ENCODE measurements at places on chromosomes 16 and 17. TPM values are rescaled to one million over a fixed set of nuclear protein-coding genes. Genes with fewer than 3 reads are reported as not detected.

DNA sequence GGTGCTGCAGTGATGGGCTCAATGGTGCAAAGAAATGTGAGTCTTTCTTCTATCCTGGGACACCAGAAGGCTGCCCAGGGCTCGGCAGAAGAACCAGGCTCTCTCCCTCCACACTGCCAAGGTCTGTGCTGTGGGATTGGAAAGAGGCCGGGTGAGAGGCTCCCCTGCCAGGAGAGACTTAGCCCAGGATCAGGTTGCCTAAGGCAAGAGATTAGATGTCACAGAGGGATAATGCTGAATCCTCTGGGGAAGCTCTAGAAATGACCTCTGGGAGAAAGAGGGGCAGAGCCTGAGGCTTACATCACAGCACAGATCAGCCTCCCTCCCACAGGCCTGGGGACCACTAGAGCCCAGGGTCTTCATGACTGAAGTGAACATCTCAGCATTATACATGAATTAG, 5.7 kb upstream of the DOC2B start:
- ATAC-seq = no peak

DNA sequence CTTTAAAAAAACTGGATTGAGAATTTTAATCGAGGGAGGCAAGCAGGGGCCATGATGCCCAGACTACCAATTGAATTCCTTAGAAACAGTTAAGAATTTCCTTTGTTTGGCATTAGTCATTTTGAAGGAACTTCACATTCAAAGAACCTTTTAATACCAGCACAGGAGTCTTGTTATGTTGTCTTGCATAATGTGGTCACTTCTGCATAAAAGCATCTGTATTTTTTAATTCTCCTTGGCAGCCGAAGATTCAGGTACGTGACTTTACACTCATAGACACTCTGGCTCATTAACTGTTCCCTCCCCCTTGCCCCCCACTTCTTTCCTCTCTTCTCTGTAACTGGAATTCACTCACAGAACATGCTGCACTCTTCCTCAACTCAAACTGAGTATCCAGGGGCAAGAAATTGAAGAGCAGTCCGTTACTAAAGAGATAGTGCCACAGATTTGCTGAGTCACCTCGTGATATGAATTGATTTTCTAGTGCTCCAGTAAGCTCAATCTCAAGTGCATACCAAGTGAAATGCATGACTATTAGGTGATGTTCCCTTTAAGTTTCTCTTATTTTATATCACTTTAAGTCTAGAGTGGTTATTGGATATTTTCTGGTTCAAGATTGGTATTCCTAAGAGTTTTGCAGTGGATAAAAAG, 572.2 kb upstream of the SOX9 start:
- ATAC-seq = no peak

The CASKIN1 gene
- 0.08 TPM for total RNA-seq

GRCh38 chr17:61240851-61241468, 158.7 kb upstream of the TBX2 start:
- ATAC-seq = no peak

The PLA2G10 gene
- total RNA-seq = not detected

GRCh38 chr17:50421308-50422051, 4.5 kb upstream of the ACSF2 start:
- no peak for ATAC-seq

GRCh38 chr16:67389911-67390815, 3.1 kb downstream of the TPPP3 start:
- no peak for ATAC-seq

- ATAC-seq = no peak
These were observed 11.4 kb downstream of the RAPGEFL1 start for GRCh38 chr17:40188694-40189093.

GRCh38 chr17:8188263-8188839, 1.6 kb downstream of the BORCS6 start:
- no peak for ATAC-seq

The CCDC78 gene
- total RNA-seq = 0.40 TPM

GRCh38 chr17:57902117-57902799, 52.4 kb upstream of the MRPS23 start:
- ATAC-seq = no peak

DNA sequence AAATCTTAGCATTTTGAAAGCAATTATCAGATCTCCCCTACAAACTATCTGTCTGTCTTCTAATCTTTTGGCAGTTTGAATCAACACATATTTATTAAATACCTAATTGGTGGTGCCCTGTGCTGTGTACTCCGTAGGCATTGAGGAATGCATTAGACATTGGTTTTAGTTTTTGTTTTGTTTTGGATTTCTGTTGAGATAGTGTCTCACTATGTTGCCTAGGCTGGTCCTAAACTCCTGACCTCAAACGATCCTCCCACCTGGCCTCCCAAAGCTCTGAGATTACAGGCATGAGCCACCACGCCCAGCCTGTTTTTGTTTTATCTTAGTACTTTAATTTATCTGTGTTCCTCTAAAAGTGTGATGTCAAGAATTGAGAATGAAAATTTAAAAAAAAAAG, 124.8 kb upstream of the RBL2 start:
- ATAC-seq = no peak

- ATAC-seq = no peak
These were observed 9.2 kb downstream of the DYNC1LI2 start for GRCh38 chr16:66741950-66742808.

The HBZ gene
- total RNA-seq = not detected

The FBXW10 gene
- 0.16 TPM for total RNA-seq

- ATAC-seq = no peak
These were observed 189.2 kb downstream of the SEC14L1 start for GRCh38 chr17:77329741-77330531.

DNA sequence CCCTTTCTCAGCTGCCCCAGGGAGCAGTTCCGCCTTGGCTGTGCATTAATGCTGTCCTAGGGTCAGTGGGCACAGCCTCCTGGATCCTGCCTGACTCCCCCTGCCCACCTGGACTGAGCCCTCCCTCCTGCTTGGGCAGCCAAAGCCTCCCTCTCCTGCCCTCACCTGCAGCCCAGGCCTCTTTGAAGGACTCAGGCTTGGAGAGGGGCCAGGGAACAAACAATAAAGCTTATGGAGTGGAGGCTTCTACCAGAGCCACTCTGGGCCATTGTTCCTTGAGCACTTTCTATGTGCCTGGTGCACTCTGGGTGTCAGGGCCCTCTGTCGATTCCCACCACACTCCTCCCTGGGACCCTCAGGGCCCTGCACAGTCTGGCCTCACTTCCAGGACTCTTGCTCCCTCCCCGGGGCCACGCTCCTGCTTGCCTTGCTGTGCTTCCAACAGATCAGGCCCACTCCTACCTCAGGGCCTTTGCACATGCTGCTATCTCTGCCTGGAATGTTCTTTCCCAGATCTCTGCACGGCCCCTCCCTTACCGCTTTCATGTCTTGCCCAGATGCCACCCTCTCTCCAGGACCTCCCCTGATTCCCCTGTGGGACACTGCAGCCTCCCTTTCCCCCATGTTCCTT, 5.0 kb downstream of the KCNJ12 start:
- ATAC-seq = no peak

DNA sequence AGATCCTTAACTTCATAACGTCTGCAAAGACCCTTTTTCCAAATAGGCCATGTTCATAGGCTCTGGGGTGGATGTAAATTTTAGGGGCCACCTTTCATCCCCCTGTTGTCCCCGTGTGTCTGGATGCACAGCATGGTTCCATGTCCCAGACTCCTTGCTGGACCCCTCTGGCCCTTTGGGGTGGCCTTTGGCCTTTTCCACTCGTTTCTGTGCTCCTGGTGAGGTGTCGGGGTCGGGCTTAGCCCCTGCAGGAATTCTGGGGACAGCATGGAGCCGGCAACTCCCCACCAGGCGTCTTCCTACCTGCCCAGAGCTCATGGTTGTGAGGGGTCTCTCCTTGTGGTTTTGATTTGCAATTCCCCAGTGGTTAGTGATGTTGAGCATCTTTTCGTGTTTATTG, 183.5 kb downstream of the SEC14L1 start:
- no peak for ATAC-seq

GRCh38 chr16:60810250-60810649, 1226.0 kb downstream of the CDH8 start:
- no peak for ATAC-seq

DNA sequence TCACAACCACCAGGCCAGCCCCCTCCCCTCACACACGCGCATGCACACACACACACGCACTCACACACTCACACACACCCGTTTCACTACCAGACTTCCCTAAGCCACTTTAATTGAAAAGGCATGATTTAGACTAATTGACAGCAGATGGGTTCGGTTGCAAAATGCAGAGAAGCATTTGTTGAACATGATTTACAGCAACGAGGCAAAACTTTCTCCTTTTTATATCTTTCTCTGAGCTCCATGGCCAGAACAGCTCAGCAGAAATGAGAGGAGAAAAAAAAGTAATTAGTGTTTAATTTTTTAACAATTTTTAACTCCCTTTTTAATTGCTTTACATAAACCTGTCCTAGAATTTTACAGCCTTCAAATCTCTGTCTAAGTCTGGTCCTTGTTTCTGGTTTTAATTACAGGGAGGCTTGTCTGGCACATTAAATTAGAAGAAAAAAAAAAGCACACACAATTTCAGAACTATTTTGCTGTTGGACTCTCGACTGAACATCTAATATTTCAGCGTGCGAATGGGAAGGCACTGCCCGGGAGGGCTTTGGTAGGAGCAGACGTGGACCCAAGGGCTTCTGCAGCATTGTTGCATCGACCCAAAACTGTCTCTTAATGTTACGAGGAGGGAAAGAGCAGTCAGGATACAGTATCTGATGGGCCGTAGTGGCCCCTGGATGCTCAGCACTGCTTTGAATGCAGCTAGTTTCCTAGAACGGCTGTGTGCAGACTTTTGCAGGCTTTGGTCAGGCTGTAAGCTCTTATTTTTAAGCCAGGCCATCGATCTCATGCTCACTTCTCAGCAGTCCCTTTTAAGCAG, 255.9 kb downstream of the SOX9 start:
- ATAC-seq = no peak

DNA sequence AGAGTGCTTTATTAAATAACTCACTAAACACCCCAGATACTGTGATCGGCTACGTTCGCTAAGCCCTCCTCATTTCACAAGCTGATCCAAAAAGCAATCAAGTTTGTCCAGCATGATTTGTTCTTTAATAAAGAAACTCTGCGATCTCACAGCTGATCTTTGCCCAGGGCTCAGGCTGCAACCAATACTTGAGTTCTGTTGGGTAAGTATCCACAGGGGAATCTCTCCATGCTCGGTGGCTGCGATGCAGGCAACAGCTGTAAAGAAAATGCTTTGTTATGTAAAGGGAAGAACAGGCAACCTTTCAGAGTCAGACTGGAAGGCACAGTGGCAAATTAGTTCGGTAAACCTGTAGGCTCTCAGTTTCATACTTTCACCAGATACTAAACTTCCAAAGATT, 67.5 kb downstream of the SHISA6 start:
- no peak for ATAC-seq

- no peak for ATAC-seq
These were observed 43.5 kb downstream of the SMPD3 start for GRCh38 chr16:68404736-68405345.

The PRSS27 gene
- 191 TPM for total RNA-seq

The MRPL58 gene
- total RNA-seq = 47.8 TPM

DNA sequence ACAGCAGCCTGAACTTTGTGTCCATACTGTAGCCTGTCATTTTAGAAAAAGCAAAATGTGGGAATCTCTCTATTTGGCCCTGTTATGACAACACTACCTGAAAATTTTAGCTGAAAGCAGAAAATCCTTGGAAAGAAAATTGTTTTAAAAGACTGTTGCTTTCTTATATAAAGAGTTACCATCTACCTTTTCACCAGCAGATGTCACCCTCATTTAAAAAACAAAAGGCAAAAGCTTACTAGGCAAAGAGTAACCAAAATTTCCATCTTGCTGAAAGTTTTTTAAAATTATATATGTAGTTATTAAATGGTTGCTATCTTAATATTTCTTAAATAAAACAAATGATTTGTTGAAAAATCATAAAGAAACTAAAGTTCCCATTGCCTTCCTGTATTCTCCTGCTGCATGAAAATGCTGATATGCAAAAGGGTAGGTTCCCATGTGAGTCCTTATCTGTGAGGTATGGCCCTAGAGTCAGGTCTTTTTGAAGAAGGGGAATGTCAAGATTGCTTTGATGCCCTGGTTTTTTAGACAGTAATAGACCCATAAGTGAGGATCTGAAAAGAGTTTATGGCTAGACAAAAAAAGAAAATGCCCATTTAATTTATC, 61.0 kb downstream of the TNRC6C start:
- peak; percentile 21 for ATAC-seq

GRCh38 chr17:1123393-1123831, 56.4 kb downstream of the ABR start:
- ATAC-seq = no peak

DNA sequence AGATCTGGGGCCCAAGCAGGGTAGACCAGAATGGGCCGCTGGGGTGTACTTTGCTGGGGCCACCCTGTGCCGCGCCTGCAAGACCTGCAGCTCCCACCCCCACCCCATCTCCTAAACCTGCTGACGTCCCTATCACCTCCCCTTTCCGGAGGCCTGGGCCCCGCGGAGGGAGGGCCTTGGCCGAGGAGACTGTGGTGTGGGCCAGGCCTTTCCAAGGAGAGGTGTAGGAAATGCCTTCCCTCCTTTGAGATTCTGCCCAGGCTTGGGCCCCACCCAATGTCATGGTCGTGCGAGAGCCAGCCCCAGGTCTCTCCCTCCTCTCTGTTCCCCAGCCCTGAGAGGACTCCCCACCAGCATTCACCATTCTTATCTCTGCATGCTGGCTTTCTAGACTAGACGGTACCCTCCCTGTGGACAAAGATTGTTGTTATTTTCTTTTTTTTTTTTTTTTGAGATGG, 3.9 kb upstream of the WFIKKN2 start:
- ATAC-seq = no peak

DNA sequence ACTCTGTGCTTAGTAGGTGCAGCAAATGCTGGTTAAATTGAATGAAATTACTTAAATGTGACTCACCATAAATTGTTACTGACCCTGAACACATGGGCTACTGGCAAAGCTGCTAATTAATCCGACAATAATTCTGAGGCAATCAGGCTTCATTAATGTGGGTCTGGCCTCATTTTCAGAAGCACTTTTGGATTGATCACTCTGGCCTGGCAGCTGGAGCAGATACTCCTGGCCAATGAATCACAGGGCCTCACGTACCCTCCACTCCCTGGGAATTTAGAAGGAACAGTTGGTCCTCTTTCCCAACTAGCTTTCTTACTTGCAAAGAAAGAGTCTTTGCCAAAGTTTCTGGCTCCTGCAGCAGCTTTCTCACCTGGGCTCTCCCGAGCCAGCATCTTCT, 162.0 kb upstream of the ZKSCAN2 start:
- ATAC-seq = no peak

The RAPGEFL1 gene
- total RNA-seq = 112 TPM

DNA sequence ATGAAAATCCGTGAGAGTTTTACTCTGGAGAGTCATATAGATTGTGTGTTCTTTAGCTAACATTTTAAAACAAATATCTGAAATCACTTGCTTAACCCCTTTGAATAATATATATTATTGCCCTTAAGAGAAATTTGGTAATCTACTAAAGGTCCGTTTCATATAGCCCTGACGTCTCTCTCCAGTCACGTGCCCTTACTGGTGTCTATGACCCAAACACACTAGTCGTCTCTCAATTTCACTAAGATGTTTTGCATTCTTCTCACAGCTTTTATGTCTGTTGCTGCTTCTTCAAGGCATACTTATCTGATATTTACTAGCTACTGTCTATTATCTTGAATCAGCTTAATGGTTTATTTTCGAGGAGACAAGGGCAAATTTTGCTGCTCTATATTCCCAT, 409.9 kb downstream of the KCNJ18 start:
- ATAC-seq = no peak

The TP53TG3F gene
- not detected for total RNA-seq

- ATAC-seq = no peak
These were observed 165.1 kb downstream of the PHKB start for GRCh38 chr16:47626246-47626645.

Data from esophagus mucosa (tissue), 1 donor.